ENCODE measurements at places on chromosomes 12 and 14.
A peak's percentile ranks its signal among the peaks of the same experiment; 100 is the strongest.

GRCh38 chr14:56023661-56024081 lies 94.5 kb upstream of the PELI2 start:
- no peak for DNase-seq

DNA sequence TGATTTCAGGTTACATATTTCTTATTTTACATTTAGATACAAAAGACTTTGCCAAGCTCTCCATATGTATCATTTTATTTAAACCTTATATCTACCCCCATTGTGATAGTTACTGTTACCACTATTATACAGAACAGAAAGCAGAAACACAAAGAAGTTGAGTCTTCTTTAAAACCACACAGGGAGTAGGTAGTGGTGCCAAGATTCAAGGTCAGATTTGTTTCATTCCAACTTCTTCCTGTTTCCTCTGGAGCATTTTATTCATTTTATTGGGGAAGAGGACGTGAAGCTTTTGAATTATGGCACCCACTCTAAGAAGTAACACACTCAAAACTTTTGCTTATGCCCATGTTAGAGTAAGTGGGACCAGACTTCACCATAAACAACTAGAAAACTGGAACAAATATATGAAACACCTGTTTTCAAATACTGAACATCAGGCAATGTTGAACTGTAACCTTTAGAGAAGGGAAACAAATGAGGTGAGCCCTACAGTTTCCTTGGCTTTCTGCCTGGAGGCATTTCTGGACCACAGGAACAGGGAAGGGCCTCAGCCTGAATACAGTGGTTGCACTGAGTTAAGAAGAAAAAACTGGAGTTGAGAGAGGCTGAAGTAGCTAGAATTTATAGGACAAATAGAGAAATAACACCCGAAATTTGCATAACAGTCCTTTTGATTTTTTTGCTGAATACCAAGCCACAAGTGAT lies 160.4 kb upstream of the SSTR1 start:
- no peak for DNase-seq

DNA sequence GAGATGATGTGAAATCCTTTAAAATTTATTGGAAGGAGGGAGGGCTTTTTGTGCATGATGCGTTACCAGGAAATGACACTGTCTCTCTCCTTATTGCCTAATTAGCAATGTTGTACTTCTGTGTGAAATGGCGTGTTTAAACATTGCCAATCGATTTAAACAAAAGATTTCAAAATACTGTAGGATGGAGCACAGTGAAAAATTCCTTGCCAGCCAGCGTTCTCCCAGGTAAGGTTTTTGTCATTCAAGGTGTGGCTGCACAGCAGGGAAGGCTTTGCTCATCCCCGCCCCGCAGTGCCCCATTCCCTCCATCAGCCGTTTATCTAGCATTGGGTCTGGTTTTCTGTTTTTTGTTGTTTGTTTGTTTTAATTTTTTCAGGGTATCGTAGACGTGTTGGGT lies 137.3 kb downstream of the CACNA1C start:
- no peak for DNase-seq

DNA sequence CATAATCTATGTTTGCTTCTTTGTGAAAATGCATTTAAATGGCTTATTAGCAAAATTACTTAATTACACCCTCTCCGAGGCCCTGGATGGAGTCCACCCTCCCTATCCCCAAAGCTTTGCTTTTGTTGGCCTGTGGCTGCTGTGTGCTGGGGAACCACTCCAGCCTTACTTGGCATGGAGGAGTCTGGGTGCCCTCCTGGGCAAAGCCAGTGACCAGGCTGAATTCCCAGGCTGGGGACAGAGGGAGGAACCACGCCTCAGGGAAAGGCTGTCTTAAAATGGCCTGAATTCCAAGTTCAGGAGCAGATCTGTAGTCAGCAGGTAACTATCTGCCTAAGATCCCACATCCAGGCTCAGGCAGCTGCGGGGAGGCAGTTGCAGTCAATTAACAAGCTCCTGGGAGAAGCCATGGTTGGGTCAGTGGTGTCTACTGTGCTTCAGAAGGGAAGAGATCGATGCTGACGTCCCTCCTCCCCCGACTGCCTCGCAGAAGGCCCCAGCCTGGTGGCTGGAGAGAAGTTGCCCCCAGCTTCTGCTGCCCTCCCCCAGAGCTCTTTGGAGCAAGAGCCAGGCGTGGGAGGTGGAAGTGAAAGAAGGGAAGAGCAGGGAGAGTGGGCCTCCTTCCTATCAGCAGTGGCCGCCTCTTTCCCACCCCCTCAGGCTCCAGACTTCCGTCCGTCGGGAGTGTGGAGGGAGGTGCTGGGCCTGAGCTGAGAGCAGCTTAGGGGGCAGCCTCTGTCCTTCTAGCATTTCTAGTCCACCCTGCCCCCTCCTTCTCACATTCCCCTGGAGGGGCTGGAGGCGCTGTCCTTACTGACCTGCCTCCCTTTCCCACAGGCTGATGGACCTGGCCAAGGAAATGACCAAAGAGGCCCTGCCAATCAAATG lies 11.3 kb downstream of the VASH1 start:
- no peak for DNase-seq

DNA sequence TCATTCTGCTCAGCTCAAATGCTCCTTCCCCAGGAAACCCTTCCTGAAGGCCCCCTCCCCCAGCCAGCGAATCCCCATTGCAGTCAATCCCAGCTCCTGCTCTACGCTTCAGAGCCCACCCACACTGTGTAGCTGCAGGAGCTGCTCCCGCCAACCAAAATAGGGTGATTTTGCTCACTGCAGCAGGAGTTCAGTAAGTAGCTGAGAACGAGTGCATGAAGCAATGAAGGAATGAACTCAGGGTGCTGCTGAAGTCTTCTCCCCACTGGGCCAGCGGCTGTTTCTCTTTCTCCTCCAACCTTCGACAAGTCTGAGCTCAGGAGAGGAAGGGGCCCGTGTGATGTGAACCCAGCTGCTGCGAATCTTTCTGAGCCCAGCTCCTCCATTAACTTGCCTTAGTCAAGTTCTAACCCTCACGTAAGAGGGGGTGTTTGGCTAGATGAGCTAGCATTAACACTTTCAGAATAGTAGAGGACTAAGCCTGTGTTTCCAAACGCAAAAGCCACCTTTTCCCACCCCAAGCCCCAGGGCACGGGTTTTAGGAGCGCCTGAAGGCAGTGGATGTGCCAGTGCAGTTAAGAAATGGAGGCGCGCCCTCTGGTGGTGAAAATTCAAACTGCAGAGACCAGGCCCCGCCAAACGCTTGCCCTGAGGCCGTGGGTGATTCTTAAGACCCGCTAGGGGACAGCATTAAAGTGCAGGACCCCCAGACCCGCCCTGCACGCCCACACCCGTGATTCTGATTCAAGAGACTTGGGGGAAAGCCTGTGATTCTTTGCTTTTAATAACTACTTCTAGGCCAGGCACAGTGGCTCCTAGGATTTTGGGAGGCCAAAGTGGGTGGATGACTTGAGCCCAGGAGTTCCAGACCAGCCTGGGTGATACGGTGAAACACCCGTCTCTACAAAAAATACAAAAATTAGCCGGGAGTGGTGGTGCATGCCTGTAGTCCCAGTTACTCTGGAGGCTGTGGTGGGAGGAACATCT lies 11.9 kb upstream of the SERPINA4 start:
- peak; percentile 13 for DNase-seq

DNA sequence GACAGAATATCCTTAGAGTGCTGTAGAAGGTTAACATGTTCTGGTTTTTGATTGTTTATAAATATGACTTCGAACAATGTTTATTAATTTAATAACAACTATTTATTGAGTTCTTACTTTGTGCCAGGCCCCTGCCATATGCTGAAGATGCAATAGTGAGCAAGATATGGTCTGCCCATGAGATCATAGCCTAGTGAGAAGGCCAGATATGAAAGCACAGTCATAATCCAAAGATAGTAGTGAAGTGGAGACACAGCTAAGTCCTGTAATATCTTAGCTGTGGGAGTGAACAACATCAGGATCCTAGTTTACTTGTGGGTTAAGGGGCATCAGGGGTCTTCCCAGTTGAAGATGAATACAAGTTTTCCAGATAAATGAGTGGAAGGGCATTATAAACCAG lies 189.4 kb upstream of the FBXO33 start:
- DNase-seq = no peak

DNA sequence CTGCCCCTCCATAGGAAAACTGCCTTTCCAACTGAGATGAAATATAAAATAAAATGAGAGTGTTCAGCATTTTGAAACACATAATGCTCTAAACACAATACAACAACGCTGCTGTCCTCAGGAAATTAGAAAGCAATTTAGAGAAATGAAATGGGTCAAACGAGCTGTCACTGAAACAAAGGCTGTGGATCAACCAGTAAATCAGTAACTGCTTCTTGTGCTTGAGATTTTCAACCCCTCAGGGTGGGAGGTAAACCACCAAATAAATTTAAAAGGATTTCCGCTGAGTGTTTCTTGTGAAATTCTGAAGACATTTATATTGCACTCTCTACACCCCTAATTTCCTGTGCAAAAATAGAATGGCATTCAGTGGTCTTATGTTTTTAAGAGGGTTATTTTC lies 657.1 kb upstream of the SEL1L start:
- DNase-seq = no peak
